ENCODE measurements at places on chromosomes 5 and 9. TPM values are rescaled to one million over a fixed set of nuclear protein-coding genes. Genes with fewer than 3 reads are reported as not detected.
A peak's percentile ranks its signal among the peaks of the same experiment; 100 is the strongest.

- no peak for DNase-seq
Observed at GRCh38 chr9:134940236-134941208, 22.8 kb upstream of the FCN1 start.

Gene EPB41L4A
- total RNA-seq, result 17.8 TPM

Gene KLF4
- total RNA-seq, result 28.0 TPM

DNA sequence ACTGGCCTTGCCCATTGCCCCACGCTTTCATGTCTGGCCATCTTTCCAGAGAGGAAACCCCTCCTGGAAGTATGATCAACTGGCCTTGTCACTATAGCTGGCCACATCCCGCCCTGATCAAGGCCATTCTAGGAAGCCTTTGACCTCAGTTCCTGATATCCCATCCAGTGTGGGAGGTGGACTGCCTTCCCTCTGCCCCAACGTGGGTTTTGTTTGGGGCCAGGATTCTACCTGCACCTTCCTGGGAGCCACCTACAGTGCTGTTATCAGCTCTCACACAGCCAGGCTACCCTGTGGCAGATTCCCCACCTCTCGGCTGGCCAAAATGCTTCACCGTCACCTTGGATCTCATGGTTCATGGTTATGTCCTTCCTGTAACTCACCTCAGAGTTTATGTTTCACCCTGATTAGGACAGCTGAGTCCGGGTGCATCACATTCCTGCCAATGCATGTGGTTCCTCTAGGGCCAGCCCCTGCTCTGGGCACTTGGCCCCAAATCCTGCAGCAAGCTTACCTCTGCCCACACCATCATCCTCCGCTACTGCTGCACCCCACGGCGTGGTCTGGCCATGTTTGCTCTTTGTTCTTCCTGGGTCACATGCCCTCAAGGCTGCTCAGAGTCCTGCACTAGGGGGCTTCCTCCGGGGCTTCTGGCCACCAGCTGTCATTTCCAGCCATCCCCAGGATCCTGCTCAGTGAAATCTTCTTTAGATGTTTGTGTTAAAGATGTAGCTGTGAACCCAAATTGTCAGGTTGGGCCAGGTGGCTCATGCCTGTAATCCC lies 24.2 kb upstream of the S1PR3 start:
- DNase-seq, result no peak

GRCh38 chr9:71604197-71605063 lies 163.9 kb downstream of the CEMIP2 start:
- peak; percentile 66 for DNase-seq

Gene BTNL3
- not detected for total RNA-seq

- DNase-seq, result no peak
Observed at GRCh38 chr9:94859226-94859625, 132.7 kb downstream of the AOPEP start.

Gene GHR
- total RNA-seq, result 12.9 TPM

DNA sequence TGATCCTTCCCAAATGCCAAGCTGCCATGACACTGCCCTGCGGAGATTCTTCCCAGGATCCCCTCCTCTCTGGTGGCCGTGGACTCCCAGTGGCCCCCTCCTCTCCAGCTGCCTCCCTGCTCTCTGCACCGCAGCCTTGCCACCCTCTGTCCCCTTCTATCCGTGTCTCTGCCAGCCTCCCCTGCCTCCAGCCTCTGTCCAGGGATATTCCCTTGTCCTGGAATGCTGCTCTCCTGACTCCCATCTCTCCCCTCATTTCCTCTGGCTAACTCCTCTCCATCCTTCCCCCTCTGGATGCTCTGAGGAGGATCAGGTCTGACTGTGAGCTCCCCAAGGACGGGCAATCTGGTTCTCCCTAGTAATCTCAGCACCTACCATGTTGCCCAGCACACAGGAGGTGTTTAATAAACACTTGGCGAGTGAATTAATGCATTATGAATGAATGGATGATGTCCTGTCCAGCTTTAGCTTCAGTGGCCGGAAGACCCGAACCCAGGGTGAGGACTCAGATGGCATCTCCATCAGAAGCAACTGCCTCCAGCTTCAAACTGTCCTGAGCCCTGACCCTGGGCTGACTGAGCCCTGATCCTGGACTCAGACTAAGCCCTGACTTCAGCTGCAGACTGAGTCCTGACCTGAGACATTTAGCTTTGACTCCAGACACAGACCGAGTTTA lies 7.5 kb upstream of the CRB2 start:
- no peak for DNase-seq

DNA sequence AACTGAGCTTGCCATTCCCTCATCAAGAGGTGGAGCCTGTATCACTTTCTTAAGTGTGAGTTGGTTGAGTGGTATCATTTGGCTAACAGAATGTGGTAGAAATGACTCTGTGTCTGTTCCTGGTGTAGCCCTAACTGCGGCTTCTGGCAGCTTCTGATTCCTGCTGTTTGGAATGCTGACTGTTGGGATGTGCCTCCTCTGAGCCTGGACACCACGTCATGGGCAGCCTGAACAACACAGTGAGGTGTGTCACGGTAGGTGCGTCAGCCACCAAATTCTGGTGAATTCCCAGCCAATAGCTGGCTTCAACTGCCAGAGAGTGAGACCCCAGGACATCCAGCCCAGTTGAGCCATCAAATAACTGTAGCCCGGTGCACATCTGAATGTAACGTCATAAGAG lies 6.1 kb upstream of the C9orf152 start:
- DNase-seq, result no peak

GRCh38 chr5:67021962-67022361 lies 174.6 kb downstream of the CD180 start:
- DNase-seq, result no peak

DNA sequence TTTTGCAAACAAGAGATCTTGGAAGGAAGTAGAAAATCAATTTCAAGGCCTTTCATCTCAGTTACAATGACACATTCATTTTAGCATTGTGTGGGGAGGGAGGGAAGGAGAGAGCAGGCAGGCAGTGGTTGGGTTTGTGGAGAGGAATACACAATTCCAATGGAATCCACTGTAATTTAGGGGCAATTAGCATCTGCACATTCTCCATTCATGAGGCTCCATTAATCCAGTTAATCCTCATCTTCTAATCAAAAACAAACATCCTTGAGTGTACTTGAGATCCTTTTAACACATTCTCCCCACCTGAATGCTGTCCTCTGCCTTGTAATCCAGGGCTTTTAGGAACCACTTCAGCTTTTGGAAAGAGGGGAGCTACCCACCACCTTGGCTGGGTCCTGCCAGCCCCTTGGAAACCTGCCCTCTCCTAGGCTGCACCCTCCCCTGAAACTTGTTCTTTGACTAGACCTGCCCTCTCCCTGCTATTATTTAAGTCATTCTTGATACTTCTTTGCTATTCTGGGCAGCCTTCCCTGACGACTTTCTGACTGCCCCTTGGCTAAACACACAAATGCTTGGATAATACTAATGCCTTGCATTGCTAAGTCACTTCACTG lies 271.2 kb downstream of the SLIT3 start:
- DNase-seq, result no peak

GRCh38 chr5:16924206-16924605 lies 11.9 kb downstream of the MYO10 start:
- DNase-seq, result no peak

GRCh38 chr9:72925126-72925789 lies 27.6 kb downstream of the ALDH1A1 start:
- no peak for DNase-seq

Data from left ventricle myocardium inferior (tissue), 1 donor.